ENCODE measurements at places on chromosomes 6 and 20. TPM values are rescaled to one million over a fixed set of nuclear protein-coding genes. Genes with fewer than 3 reads are reported as not detected.
A peak's percentile ranks its signal among the peaks of the same experiment; 100 is the strongest.

PTK6 gene
- total RNA-seq = 0.18 TPM

TINAG gene
- not detected for total RNA-seq

AKAP12 gene
- 115 TPM for total RNA-seq

GFRAL gene
- total RNA-seq = not detected

TSBP1 gene
- not detected for total RNA-seq

FAM83C gene
- total RNA-seq = not detected

ARHGAP18 gene
- 43.2 TPM for total RNA-seq

DNA sequence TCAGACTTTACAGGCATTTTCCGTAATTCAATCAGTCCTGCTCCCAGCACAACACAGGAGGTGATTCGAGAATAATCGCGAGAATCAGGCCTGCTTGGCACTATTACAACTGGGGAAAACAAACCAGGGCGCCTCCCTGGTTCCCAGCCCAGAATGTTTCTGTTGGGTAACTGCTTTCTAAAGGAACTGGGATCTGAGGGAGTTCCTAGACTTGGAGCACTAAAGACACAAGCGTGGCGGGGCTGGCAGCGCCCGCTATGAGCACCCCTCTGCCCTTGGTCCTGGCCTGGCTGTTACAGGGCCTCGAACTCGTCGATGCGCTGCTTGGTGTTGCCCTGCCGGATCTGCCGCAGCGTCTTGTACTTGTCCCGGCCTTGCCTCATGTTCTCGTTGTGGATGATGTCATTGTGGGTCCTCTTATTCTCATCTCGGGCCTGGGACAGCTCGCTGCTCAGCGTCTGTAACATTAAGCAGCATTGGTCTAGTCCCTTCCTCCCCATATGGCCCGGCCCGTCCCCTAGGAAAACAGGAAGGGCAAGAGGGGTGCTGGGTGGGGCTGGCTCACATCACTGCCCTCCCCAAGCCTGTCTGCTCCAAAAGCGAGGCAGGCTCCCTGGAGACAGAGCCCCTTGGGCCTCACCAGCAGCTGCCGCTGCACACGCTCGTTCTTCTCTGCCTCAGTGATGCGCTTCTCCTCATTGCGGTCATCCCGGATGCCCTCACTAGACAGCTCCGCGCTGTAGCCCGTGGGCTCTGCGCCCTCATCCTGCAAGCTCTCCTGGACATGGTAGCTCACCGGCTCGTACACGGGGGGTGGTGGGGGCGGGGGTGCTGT is 52.3 kb downstream of the EZR start:
- DNase-seq = no peak

- DNase-seq = no peak
These were observed 59.8 kb downstream of the LAMP5 start for GRCh38 chr20:9574181-9574580.

DNA sequence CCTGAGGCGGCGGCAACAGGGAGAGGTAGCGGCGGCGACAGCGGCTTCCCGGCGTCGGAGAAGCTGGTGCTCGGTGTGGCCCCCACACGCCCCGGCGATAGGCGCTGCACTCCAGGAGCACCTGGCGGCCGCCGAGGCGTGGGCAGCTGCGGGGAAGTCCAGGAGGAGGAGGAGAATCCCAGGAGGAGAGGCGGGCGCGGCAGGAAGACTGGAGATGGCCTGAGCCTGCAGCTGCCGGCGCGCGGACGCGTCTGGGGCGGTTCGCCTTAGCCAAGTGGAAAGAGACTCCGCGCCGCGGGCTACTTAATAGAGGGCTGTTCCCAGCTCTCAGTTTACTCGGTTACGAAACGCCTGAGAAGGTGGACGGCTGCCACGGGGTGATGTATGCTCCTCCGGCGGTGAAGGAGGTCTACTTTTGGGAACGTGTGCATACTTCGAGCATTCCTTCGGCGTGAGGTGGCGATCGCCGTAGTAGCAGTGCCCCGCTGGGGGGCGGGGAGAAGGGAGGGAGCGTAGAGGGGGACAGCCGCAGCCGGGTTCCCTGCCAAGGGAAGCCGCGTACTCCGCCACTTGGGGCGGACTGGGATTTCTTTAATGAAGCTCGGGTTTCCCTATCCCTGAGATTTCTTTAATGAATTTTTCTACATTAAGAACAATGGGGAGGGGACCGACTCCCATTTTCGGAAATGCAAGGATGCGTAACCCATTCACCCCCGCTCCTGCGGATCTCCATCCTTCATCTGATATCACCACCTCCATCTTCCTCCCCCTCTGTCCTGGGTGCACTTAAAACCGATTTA is at the start of gene COL12A1:
Gene COL12A1 (minus strand): TSS at position 278 of the 800 bp plus-strand sequence. CDS start 3,261 bp downstream, outside the sequence.
- peak; percentile 99 for DNase-seq

DNA sequence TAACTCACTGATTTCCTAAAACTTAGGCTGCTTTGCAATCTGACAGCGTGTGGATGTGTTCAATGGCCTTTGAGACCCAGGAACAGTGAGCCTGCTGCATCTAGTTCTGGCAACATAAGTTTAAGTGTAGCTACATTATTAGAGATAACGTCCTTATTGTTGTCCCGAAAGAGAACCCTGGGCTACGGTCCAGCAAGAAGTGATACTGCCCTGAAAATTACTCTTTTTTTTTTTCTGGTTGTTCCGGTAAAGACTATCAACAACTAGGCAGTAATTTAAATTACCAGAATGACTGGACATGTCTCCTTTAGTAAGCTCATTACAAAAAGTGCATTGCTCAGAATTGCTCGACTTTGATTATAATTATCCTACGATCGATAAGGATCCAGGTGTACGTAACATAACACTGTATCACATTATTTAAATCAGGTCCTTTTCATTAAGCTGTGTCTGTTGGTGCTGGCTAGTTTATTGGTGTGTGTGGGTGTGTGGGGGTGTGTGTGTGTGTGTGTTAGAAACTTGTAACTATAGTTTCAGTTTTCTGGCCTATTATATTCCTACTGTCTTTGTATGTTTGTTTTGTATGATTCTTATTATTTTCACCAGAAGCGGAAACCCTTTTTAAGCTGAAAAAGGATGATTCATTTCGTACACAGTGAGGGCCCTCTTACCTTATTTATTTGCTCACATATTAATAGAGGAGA is 3.0 kb downstream of the TSHZ2 start:
- peak; percentile 32 for DNase-seq

- peak; percentile 91 for DNase-seq
These were observed 4.0 kb upstream of the ADGRF5 start for GRCh38 chr6:46925563-46926253.

- DNase-seq = no peak
These were observed 3.8 kb upstream of the NCOA5 start for GRCh38 chr20:46093531-46093930.

DNA sequence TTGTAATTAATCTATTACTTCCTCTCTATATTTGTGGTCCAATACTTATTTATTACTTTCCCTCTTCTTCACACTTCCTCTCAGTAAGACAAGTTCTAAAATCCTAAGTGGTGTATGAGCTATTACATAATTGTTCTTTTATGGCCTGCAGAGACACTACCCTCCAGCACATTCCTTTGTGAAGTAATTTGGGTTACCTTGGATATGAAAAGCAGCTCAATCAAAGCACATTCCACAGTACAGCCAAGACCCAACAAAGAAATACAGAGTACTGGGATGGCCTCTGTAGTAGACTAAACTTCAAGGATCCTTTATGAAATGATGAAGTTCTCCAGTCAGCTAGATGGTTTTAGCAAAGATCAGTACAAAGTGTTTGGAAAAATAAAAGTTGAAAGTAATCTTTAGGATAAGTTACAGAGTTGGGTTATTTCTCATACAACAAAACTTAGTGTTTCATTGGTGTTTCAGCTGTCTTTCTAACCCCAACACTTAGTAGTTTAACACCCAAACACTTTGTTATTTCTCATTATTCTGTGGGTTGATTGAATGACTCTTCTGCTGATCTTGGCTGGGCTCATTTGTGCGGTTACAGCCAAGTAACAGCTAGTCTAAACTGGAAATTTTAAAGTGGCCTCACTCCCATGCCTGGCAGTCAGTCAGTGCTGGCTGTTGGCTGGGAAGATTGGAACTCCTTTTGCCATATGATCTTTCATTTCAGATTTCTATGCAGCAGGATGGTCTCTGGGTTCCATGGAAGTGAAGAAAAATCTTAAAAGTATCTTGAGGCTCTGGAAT is 161.5 kb upstream of the POU3F2 start:
- DNase-seq = peak; percentile 67

DNA sequence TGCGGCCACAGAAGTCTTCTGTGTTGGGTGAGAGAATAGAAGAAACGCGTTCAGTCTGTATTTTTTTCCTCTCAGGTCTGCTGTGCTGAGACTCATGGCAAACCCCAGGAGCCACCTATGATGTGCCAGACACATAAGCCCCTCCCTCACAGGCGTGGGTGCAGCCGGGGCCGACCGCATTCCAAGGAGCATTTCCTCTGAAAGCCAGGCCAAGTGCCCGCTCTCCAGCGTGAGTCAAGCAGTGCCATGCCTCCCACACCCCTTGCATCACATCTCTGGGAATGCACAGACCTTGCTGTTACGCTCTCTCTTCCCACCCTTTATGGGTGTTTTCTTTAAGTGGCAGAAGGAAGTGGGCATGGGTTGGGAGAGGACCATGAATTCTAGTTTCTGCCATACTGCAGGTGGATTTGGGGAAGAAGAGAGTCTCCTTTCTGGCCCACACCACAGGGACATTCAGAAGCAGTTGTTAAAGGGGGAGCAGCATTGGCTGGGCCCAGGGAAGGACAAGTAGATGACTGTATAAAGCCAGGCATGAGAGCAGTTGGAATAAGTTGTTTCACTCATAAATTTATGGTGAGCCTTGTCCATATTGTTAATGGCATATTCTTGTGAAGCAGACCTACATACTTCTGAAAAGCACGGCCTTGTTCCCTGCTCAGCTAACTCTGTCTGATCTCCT is 37.1 kb upstream of the TFAP2A start:
- DNase-seq = peak; percentile 90

DNA sequence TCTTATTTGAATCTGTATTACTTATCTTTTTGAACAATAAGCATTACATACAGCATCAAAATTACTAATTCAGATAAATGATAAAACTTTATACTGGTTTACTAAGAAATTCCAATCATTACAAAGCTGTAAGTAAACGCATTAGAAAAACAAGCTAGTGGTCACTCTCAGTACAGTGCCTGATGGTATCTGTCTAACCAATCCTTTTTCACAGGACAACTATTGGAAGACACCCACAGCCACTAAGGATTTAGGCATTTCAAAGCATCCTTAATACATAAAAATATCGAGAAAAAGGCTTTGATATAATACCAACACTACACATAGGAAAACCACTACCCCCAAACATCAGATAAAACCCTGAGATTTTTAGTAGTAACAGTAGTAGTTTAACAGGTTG is 2.6 kb downstream of the CD164 start:
- peak; percentile 65 for DNase-seq

DNA sequence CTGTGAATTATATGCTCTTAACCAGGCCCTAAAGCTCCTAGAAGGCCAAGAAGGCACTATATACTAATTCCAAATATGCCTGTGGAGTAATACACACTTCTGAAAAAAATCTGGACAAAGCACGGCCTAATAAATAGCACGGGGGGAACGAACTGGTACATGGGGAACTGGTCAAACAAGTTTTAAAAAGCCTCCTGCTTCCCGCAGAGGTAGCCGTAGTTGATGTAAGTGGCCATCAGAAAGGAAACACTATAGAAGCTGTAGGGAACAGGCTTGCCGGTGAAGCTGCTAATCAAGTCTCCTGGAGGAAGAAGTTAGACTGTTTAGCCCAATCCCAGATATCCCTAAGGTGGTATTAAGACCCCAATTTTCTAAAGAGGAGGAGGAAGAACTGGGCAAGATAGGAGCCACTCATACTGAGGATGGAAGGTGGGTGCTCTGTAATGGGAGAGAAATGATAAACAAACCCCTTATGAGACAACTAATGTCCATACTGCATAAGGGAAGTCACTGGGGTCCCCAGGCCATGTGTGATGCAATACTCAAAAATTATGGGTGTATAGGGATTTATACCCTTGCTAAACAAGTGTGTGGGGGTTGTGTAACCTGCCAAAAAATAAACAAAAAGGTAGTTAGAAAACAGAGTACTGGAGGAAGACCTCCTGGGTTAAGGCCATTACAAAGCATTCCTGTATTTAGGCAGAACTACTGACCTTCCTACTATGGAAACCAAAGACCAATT is 27.1 kb upstream of the ZNF318 start:
- DNase-seq = no peak

- DNase-seq = no peak
These were observed 17.8 kb downstream of the B4GALT5 start for GRCh38 chr20:49695830-49696229.

DNA sequence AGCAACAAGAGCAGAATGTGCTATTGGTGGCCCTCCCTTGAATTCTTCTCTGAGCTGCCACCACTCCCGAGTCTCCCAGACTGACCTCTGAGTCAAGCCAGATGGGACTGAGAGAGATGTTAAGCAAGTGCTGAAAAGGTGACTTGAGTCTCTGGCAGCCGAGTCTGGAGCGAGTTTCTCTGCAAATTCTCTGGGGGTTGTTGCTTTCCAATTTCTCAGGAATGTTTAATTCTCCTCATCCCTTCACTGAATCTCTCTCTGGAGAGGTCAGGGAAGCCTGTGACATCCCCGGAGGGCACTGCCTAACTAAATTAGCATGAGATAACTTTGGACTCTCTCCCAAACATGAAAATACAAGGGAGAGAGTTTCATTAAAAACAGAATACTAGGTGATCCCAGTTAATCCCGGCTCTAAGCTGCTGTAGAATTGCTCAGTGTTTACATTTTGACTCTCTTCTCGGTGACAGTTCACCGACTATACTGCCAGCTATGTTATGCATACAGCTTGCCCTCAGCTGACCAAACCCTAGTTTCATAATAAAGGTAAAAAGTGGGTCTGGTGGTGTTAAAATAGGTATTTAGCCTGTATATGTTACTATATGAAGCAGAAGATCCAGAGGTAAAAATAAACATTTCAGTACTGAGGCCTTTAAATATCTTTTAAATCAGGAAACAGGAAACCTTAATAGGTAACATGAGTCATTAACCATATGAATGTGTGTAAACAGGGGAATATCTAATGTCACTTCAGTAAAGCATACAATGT is 157.9 kb downstream of the FOXC1 start:
- peak; percentile 32 for DNase-seq

DNA sequence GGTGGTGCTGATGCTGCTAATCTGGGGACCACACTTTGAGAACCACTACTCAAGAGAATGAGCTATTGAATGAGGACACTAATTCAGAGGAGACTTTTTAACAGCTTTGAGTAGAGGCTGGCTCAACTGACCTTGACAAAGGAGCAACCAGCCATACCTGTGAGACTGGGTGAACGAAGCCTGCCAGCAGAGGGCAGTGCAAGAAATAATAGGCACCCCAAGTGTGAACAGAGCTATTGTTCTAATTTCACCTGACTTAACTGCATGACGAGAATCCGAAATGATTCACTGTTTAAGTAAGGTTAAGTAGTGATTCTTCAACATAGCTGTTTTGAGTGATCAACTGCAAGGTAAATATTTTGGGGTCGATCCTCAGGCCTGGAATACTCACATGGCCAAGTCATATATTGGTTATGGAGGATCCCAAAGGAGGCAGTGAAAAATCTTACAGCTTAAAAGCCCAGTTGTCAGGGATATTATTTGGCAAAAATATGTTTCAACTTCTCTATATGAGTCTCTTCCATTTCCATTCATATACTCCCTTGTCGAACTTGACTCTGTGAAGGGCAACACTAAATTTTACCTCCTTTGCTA is 550.5 kb upstream of the MARCKS start:
- DNase-seq = no peak

- no peak for DNase-seq
These were observed 43.9 kb downstream of the PLCB1 start for GRCh38 chr20:8175741-8176675.
